ENCODE measurements at places on chromosomes 5 and 9.
A peak's percentile ranks its signal among the peaks of the same experiment; 100 is the strongest.

GRCh38 chr5:68547622-68548021, 332.1 kb downstream of the PIK3R1 start:
- no peak for ATAC-seq

DNA sequence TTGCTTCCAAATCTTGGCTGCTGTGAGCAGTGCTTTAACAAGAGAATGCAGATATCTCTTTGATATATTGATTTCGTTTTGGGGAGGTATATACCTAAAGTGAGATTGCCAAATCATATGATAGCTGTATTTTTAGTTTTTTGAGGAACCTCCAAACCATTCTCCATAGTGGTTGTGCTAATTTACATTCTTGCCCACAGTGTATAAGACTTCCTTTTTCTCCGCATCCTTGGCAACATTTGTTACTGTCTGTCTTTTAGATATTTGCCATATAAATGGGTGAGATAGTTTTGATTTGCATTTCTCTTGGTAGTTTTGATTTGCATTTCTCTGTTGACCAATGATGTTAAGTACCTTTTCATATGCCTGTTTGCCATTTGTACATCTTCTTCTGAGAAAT, 10.0 kb upstream of the PLK2 start:
- ATAC-seq = no peak

DNA sequence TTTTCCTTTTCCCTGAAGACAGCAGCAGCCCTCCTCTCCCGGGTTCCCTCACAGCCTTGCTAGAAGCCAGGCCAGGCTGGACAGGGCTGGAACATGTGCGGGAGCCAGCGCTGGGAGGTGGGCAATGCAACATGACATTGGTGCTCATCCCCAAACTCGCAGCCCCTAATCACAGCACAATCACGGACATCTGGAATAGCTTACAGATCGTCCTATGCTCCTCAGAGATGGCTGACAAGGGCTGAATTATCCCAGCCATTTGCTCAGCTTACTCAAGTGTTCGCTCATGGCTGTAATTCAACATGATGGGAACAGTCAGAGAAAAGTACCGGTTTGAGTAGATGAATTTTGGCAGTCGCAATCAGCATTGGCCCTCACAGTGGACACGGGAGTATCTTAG, 49.8 kb downstream of the FSTL4 start:
- no peak for ATAC-seq

GRCh38 chr9:126131066-126132010, 195.3 kb upstream of the MVB12B start:
- ATAC-seq = no peak

- ATAC-seq = no peak
Observed at GRCh38 chr9:136990242-136990911, 1.8 kb upstream of the PAXX start.

GRCh38 chr9:81693671-81694378, 4.5 kb upstream of the TLE1 start:
- no peak for ATAC-seq

DNA sequence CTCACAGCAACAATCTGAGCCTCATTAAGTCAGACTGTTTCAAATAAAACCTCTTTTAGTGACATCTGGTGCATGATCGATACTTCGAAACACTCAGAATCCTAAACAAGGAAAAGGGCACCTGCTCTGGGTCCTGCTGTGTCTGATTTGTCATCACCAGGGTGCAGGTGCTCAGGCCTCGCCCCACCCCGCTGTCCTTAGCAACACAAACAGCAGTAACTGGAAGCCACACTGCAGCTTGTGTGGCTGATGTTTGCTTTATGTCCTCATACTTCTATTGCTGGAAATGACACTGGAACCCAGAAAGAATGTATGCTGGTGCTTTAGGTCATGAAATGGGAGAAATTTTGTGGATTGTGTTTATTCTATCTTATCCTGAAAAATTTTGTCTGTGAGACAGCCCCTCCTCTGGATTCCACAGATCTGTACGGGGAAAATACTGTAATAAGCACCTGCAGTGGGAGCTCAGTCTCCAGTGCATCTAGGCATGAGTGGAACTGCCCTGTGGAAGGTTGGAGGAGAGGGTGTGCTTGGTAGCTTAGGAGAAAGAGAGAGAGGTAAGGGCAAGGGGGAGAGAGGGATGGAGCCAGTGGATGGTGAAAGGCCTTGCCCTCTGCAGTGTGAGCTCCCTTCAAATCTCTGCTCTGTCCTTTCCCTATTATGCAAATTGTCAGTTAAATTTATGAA, 284.2 kb downstream of the SMARCA2 start:
- ATAC-seq = peak; percentile 92

DNA sequence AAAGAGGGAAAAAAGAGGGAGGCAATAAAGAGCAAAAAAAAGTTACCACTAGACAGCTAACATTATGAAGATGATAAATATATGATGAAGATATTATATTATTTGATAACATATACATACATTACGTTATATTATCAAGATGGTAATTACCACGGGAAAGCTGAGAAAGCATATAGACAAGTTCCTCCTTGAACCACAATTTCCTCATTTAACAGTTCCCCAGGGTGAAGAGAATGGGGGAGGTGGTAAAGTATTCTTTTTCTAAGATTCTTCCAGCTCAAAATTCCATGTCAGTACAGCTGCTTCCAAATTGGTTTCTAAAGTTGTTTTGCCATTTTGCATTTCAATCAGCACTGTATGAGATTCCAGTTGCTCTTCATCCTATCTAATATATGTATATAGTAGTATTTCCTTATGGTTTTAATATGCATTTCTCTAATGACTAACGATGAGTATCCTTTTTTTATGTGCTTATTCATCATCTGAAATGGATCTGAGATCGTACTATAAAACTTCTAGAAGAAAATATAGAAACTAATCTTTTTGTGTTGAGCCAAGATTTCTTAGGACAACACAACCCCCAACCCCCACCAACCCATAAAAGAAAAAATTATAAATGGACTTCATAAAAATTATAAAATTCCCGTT, 49.5 kb upstream of the C9orf72 start:
- ATAC-seq = no peak

DNA sequence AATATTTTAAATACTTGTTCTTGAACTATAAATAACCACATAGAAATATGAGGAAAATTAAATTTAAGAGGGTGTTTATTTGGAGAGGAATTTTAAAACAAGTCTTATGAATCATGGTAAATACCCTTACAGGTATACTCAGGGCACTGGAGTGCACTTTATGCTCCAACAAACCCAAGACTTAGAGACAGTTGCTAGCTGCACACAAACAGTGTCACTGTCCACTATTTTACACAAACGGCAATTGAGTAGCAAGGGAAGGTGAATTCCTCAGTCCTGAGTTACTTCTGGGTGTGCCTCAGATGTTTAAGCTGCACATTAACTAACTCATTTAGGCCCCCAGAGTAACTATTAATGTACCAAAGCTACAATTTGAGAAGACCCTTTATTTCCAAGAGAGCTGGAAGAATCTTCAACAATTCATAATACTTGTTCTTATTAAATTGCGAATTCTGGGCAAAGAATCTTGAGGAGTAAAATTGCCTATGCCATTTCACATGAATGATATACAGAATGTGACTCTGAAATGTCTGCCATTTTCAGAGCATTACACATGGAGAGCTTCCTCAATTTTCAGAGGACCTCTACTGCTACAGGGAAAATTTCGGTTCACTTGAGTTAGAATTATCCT, 371.2 kb downstream of the PDE4D start:
- no peak for ATAC-seq

GRCh38 chr5:133117166-133117911, 65.5 kb downstream of the HSPA4 start:
- no peak for ATAC-seq

DNA sequence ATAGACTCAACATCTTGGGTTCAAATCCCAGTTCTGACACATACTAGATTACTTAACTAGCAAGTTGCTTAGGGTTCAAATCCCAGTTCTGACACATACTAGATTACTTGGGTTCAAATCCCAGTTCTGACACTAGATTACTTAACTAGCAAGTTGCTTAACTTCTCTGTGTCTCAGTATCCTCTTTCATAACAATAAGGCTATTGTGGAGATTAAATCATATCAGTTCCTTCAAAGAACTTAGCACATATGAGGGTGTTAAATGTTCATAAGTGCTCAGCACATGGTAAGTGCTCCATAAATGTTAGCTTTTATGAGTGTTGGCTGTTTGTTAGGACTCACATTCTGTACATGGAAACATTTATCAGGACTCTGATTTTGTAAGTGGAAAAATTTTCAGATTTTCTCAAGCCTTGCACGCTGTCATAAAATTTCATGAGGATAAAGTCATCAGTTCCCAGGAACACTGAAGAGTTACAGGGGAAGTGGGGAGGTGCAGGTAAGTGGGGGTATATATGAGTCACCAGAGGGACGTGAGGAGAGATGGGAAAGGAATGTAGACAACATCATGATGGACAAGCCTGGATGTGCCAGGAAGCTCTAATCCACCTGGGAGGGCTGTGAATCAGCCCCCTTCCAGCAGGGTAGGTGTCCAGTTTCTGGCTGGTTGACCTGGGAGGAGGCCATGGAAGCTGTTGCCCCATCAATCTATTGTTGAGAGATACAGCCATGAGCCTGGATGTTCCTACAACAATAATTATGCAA, 532.2 kb upstream of the WWC1 start:
- ATAC-seq = peak; percentile 51

DNA sequence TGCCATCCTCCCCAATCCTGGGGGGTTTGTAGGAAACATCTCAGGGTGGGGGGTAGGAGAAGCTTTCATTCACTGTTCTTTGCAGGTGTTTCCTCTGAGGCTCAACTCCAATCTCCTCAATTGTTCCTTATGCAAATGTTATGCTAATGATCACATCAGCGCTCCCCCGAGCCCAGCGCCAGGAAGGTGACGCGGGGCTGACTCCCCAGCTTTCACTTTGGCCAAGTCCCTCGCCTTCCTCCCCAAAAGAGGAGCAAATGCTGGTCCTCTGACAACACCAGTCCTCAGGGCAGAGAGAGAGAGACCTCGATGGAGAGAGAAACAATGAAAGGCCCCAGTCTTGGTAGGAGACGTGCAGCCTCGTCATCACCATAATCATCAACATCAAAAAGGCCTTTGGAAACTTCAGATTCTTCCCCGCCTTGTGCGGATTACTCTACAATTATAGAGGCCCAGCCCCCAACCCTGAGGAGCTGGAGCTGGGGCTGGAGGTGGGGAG, 39.1 kb downstream of the PCDH1 start:
- ATAC-seq = no peak

GRCh38 chr5:125536582-125536981, 790.1 kb upstream of the ZNF608 start:
- ATAC-seq = no peak

GRCh38 chr5:129359450-129359849, 100.6 kb upstream of the ADAMTS19 start:
- ATAC-seq = peak; percentile 81

DNA sequence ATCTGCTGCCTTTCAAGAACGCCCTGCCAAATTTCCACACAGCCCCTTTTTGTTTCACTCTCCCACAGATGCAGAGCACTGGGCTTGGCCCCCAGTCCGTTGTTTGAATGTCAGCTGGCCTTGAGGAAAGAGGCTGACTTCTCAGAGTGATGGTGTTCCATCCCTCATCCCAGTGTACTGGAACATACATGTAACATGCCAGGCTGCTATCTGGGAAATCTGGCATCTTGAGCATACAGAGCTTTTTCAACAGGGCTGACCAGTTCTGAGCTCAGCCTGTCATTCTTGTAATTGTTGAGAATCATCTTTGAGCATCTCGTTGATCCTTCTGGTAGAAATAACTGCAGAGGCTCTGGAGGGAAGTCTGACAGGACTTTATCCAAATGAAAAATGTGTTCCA, 2.8 kb downstream of the GALNT10 start:
- no peak for ATAC-seq

GRCh38 chr9:2253636-2254580, 238.8 kb downstream of the SMARCA2 start:
- ATAC-seq = no peak

GRCh38 chr5:163439092-163439425, 1.7 kb downstream of the CCNG1 start:
- no peak for ATAC-seq

DNA sequence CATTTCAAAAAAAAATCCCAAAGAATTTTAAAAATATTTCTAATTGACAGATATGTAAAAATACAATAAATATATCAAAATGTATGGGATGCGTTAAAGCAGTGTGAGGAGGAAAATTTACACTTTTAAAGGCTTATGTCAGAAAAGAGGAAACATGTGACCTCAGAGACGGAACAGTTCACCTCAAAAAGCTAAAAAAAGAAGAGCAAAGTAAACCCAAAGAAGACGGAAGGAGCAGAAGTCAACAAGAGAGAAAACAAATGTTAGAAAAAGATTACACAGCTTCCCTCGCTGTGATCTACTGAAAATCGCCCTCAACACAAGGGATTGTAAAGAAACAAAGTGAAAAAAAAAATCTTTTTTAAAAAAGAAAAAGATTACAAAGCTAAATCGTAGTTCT, 186.9 kb downstream of the AUH start:
- no peak for ATAC-seq

DNA sequence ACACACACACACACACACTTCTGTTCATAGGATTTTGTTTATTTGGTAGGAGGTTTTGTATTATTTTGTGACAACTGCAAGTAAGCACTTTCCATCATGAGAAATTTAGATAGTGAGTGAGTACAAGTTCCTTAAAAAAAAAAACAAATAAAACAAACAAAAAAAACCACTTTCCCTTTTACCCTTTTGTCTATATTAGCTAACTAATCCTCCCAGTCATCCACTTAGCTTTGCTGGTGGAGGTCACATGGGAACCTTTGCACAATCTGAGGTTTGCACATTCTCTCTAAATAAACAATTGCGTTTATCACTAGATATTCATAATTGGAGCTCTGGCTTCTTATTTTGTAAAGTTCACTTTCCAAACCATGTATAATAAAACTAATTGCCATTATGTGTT, 6.8 kb downstream of the ITGA1 start:
- no peak for ATAC-seq

DNA sequence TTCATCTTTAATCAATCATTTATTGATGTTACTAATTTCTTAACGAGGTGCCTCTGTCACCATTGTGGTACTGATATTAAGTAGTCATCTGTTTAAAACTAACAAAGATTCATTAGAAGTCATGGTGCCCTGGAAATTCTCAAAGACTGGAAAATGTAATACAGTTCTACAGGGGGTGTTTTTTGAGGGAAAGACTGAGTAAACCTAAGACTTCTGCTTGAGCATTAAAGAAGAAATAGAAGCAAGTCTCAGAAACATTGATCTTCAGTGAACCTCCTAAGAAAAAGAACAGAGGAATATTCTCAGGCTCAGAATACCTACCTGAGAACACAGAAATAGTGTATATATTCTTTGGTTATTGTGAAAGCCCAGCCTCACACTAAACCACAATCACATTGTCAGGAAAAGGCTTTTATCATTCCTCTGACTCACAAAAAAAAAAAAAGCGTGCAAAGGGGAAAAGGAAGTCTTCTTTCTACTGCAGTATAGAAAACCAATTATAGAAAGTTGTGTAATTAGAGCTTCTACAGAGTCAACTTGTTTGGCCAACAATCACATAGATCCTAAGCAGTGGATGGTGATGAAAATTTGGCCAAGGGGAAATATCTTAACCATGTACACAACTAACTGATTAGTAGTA, 60.8 kb downstream of the HINT1 start:
- no peak for ATAC-seq
